Naive B cell (primary cell): ENCODE measurements at places on chromosomes 16 and 17. TPM values are rescaled to one million over a fixed set of nuclear protein-coding genes. Genes with fewer than 3 reads are reported as not detected.

Gene ITGB4
- 0.67 TPM for polyA plus RNA-seq

Gene USP6
- 0.09 TPM for polyA plus RNA-seq

Gene C1QBP
- 206 TPM for polyA plus RNA-seq

Gene NLRC3
- polyA plus RNA-seq = 12.2 TPM

Gene ANKRD40CL
- polyA plus RNA-seq = not detected

Gene TVP23A
- 0.32 TPM for polyA plus RNA-seq

Gene KRTAP1-5
- not detected for polyA plus RNA-seq

Gene SCPEP1
- 210 TPM for polyA plus RNA-seq

Gene CORO6
- not detected for polyA plus RNA-seq

Gene SSTR5
- not detected for polyA plus RNA-seq

Gene CSNK1D
- 66.9 TPM for polyA plus RNA-seq

Gene CD68
- 6.8 TPM for polyA plus RNA-seq

Gene CCL18
- polyA plus RNA-seq = not detected

Gene RNF112
- not detected for polyA plus RNA-seq

Gene NTN3
- not detected for polyA plus RNA-seq

Gene MILR1
- polyA plus RNA-seq = 24.9 TPM

Gene C17orf50
- polyA plus RNA-seq = not detected

Gene SPNS2
- not detected for polyA plus RNA-seq

Gene PTX4
- not detected for polyA plus RNA-seq

Gene AKAP1
- 15.3 TPM for polyA plus RNA-seq

Gene FBXO39
- not detected for polyA plus RNA-seq

Gene CCL15
- polyA plus RNA-seq = not detected

Gene CDH8
- polyA plus RNA-seq = not detected

Gene PABPN1L
- polyA plus RNA-seq = not detected

Gene CBLN1
- not detected for polyA plus RNA-seq

Gene AURKB
- polyA plus RNA-seq = not detected

Gene CFAP119
- polyA plus RNA-seq = 0.56 TPM

Gene MAPK8IP3
- polyA plus RNA-seq = 10.1 TPM

Gene HOXB13
- polyA plus RNA-seq = not detected

Gene CD300E
- polyA plus RNA-seq = not detected
